Stimulated activated CD8-positive, alpha-beta memory T cell treated with anti-CD3 and anti-CD28 coated beads, Interleukin-4, amount 100 ng/mL, for 4 hours (primary cell): ENCODE measurements at places on chromosomes 1 and 21.

DNA sequence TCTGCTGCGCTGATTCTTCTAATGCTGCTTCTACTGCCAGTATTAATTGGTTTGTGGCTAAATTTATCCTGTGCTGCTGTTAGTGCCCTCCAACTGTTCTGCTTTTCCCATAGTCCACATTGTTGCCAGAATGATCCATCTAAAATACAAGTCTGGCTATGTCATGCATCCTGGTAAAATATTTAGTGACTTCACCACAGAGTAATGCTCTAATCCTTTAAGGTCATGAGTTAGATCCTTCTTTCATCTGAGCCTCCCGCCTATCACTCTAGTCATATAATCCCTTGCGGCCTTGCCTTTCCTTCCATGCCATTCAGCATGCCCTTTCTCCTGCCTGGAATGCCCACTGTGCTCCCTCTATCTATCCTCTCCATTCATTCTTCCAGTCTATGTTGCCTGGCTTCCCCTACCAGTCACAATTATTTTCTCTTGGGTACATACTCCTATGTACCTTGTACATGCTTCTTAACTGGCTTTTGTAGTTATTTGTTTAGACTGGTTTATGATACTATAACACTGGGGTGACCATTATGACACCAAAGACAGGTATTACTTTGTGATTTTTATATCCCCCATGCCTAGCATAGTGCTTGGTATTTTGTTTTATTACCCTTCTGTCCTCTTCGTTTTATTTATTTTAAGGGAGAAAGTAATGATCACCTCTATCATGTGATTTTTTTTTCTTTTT is 144.0 kb downstream of the MAGI3 start:
- no peak for DNase-seq

DNA sequence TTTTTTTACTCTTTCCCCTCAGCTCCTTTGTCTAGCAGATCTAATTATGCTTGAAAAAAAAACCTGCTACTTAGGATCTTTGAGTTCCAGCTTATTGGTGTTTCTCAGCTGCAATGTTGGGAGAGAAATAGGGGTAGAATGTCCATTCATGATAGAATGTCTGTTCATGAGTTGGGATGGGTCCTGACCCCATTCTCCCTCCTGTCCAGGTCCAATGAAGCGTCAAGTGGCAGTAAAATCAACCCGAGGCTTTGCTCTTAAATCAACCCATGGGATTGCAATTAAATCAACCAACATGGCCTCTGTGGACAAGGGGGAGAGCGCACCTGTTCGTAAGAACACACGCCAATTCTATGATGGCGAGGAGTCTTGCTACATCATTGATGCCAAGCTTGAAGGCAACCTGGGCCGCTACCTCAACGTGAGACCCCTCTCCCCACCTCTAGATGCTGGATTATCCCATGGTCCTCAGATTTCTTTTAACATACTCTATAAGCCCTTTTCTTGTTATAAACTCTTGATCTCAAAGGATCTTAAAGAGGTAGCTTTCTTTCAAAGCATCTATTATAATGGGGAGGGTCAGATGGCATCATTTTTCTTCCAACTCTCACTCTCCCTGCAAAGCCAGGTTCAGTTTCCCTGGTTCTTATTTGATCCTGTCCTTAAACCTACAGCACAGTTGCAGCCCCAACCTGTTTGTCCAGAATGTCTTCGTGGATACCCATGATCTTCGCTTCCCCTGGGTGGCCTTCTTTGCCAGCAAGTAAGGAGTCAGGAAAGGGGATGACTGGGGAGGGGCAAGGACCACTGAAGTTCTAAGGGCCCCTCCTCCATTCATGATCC is 11.1 kb downstream of the CERS2 start:
- DNase-seq, result no peak

- DNase-seq, result no peak
Observed at GRCh38 chr1:244836584-244836983, 1.1 kb downstream of the COX20 start.

GRCh38 chr21:37338671-37339551 is 27.7 kb upstream of the DYRK1A start:
- DNase-seq, result no peak

- no peak for DNase-seq
Observed at GRCh38 chr1:244328476-244328875, 123.2 kb downstream of the ADSS2 start.

DNA sequence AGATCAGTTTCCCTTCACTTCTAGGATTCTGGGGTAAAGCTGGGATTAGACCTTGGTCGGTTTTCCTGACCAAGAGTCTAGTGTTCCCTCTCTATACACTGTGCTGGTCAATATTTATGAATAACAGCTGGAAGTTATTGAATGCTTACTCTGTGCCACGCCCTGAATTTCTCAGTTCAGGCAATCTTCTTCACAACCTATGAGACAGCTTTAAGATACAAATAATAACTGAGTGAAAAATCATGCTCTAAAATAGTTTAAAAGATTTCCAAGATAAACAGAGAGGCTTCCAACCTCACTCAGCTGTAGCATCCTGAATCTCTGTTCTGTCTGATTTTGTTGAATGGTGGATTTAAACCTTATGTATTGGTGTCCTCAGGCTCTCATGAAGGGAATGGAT is 72.2 kb downstream of the GNG12 start:
- no peak for DNase-seq

DNA sequence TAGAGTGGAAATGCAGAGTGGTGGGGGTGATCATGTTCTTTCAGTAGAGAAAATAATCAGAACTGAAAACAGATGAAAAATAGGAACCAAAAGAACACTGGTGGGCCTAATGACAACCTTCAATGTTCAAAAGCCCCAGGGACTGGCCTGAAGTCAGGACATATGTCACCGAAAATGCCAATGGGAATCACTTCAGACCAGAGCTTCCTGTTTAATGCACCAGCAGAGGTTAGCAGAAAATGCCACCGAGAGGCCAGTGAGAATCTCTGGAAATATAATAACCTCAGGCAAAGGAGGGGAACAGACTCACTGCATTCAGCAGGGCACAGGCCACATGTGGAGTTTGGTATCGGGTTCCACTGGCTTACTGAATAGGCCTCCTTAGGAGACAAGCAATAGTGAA is 15.9 kb upstream of the CD58 start:
- no peak for DNase-seq

DNA sequence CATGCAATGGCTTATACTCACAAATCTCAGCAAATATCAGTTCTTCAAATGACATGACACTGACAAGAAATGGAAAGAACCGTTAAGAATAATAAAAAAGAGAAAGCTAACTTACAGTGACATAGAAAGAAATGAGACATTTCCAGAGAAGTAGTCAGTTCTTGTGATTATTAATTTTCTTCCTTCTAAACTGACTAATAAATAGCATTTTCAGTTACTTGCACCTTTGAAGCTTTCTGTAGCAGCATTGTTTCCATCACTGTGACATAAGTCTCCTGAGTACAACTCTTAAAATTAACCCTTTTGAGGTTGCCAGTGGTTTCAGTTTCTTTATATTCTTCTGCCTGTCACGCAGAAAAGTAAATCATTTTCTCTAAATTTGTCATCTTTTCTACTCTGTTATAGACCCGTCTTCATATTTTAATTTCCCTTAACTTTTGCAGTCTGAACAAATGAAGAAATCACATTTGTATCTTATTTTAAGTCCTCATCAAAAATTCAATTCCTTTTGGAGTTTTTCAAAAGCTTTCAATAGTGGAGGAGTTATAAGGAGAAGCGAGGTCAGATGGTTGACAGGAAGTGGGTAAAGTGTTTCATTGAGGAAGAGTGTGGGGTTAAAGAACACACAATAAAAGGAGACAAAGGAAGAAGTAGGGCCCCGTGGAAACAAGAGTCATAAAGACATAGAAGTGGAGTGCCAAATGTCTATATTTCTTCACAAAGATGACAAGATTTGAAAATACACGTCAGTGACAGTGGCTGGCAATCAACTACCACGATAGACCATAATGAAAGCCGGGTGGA is 57.9 kb upstream of the S1PR1 start:
- no peak for DNase-seq

GRCh38 chr1:161088587-161089110 is 709 bp downstream of the NECTIN4 start:
- no peak for DNase-seq

DNA sequence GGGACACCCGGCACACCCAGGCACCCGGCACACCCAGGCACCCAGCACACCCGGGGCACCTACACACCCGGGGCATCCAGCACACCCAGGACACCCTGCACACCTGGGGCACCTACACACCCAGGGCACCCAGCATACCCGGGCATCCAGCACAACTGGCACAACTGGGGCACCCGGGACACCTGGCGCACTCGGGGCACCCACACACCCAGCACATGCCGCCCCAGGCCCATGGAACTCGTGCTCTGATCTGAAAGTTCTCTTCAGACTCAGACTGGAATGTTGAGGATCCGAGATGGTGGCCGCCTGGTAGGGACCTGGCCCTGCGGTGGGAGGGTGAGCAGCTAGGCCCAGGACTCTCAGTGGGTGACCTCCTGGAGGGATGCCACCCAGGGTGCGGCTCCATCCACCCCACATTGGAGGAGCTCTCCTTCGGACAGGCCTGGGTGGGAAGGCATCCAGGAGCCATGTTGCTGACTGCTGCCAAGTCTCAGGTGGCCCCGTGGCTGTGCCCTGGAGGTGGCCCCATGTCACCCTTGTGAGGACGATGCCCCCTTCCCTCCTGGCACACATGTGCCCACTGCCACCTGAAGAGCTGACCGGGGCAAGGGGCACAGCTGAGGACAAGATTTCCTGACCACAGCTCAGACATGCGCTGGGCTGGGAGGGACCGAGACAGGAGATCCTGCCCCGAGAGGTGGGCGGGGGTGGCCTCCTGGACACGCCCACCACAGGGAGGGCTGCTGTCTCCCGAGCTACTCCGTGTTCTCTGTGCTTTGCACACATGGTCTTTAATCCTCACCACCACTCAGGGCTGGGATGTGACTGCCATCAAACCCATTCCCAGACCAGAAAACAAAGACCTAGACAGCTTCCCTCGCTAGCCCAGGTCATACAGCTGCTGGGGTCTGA is 37.0 kb downstream of the UBE2G2 start:
- no peak for DNase-seq

DNA sequence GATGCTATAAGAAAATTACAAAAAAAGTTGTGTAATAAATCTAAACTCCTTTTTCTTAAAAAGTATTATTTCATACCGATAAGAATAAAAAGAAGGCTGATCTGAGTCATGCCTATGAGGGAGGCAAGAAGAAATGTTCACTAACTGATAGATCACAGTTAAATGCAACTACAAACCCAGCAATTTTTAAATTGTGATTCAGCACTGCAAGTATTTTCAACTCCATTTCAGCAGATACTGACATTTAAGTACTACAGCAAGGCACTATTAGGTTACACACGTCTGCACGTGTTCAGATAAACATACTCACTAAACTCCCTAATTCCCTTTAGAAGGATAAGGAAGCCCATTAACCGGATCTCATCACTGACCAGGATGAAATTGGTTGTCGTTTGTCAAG is 213.3 kb upstream of the ZRANB2 start:
- DNase-seq, result no peak

DNA sequence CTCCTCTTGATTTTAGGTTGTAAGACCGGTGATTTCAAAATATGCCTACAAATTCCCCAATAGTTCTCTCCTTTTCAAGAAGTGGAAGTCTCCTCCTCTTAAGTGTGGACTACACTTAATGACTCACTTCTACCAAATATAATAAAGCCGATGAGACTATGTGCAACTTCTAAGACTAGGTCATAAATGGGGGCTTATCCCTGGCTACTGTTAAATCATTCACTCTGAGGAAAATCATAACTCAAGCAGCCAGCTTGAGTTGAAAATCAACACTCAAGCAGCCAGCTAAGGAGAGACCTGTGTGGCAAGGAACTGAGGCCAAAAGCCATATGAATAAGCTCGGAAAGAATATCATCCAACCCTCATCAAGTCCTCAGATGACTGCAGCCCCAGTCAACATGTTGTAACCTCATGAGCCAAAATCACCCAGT is 49.6 kb upstream of the PSMG1 start:
- no peak for DNase-seq

DNA sequence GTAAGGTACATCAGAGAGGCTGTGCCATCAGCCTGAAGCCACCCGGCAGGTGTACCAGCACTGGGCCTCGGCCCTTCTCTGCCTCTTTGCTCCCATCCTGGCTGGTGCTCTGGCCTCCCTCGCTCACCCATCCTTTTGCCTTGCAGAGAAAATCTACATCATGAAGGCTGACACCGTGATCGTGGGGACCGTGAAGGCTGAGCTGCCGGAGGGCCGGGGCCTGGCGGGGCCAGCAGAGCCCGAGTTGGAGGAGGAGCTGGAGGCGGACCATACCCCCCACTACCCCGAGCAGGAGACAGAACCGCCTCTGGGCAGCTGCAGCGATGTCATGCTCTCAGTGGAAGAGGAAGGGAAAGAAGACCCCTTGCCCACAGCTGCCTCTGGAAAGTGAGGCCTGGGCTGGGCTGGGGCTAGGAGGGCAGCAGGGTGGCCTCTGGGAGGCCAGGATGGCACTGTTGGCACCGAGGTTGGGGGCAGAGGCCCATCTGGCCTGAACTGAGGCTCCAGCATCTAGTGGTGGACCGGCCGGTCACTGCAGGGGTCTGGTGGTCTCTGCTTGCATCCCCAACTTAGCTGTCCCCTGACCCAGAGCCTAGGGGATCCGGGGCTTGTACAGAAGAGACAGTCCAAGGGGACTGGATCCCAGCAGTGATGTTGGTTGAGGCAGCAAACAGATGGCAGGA is 24.5 kb upstream of the TNFRSF1B start:
- DNase-seq, result no peak

DNA sequence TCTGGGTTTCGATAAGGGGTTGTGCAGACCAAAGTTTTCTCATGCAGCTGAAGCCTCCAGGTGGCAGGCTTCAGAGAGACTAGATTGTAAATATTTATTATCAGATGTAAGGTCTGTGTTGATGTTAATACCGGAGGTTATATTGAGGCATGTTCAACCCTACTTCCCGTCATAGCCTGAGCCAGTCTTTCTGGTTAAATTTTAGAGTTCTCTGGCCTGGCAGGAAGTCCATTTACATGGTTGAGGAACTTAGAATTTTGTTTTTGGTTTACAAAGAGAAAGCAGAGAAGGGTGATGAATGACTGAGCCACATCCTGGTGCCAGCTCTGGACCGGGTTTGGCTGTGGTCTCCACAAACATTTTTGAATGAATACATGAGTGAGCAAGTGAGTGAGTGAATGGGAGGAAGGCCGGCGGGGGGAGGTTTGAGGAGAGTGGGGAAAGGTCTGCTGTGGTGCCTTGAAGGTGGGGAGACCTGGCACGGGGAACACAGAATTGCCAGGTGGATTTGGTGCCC is 218.5 kb downstream of the DISC1 start:
- no peak for DNase-seq

GRCh38 chr1:115854005-115854404 is 13.1 kb upstream of the NHLH2 start:
- DNase-seq, result no peak

- DNase-seq, result no peak
Observed at GRCh38 chr1:52880206-52880605, 37.6 kb downstream of the ZYG11A start.

GRCh38 chr1:240342251-240342625 is 250.6 kb downstream of the FMN2 start:
- no peak for DNase-seq
